DMS79 (cell line): ENCODE measurements at places on chromosomes 7 and 10.

- DNase-seq = no peak
These were observed 20.5 kb downstream of the FBH1 start for GRCh38 chr10:5910323-5911100.

GRCh38 chr10:27436710-27437109 is 67.4 kb upstream of the RAB18 start:
- DNase-seq = no peak

DNA sequence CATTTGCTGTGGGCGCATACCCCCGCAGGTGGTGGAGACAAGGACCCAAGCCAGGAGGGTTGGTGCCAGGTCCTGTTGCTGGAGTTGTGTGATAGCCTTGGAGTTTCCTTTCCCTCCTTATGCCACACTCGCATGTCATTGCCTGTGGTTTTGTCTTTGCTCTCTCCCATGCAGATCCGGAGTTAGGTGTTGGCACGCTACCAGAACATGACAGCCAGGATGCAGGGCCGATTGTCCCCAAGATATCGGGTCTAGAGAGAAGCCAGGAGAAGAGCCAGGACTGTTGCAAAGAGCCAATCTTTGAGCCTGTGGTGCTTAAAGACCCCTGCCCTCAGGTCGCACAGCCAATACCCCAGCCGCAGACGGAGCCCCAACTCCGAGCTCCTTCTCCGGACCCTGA is 369.2 kb upstream of the GALNT17 start:
- no peak for DNase-seq

DNA sequence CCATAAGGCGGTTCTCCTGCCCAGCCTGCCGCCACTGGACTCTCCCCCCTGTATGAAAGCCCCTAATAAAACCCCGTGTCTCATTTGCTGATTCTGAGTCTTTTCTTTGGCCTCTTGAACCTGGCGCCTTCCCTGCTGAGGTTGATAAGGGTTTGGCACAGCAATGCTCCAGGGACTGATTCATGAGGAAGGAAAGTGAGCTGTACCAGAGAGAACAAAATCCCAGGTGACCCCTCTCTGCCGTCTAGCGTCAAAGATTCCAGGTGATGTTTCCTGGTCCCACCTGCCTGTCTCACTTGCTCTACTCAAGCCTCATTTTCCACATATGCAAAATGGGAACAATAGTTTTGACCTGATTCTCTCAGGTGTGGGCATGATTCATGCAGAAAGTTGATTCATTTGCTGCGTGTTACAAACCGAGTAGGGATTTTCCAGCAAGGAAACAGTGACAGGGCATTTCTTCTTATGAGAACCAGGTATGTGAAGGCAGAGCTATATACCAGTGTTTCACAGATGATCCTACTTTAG is 730.6 kb upstream of the IGFBP3 start:
- DNase-seq = no peak

GRCh38 chr10:108454224-108454623 is 1289.7 kb upstream of the SORCS1 start:
- DNase-seq = no peak

- DNase-seq = no peak
These were observed 662 bp downstream of the POLR3A start for GRCh38 chr10:78028438-78029268.

DNA sequence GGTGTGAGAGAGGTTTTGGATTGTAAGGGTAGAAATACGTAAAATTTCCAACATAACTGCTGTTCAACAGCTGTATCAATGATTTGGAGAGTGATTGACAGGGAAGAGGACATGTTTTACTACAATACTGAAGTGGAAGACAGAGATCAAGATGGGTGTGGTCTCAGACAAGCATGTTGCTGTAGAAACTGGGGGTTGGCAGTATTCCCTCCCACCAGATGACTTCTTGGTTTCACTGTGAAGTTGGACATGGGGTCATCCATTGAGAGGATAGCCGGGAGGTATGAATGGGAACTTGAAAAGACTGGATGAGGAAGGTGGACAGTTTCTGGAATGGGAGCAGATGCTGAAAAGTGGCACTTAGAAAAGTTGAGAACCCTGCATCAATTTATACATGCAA is 95.3 kb upstream of the HDAC9 start:
- DNase-seq = no peak

- DNase-seq = no peak
These were observed 106.1 kb downstream of the KCNMA1 start for GRCh38 chr10:77531441-77532001.
